ENCODE measurements at places on chromosomes 13 and 19.

- H3K27ac ChIP-seq = no peak overlapping the region
- no peaks in the 10 kb centered on the region for H3K4me1 ChIP-seq
- H3K36me3 ChIP-seq = no peaks in the 10 kb centered on the region
- H3K4me3 ChIP-seq = no peak overlapping the region
These were observed 143.3 kb upstream of the IPO5 start for GRCh38 chr13:97810152-97810551.

DNA sequence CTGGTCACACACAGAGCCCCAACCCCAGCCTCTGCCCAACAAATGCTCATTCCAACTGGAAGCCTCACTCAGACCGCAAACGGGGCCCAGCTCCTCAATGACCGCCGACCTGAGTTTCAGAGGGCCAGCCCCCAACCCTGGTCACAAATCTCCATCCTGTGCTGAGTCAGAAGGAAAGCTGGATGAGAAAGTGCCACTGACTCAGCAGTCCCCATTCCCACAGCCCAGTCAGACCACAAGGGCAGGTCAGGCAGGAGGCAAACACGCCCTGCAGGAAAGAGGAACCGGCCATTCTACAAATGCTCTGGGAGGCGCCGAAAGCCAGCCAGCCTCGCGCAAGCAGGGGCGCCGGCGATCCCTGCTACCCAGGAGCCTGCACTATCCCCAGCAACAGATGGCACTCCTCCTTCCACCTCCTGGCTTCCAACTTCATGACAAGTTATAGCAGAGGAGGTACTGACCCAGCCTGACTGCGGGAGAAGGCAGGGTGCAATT, 14.1 kb upstream of the PRKD2 start:
- H3K36me3 ChIP-seq = peaks cover 92% of the 10 kb centered on the region
- H3K4me3 ChIP-seq = no peak overlapping the region
- peaks cover 38% of the 10 kb centered on the region for H3K4me1 ChIP-seq
- no peak overlapping the region for H3K27ac ChIP-seq
- no peaks in the 10 kb centered on the region for H3K27me3 ChIP-seq
- DNase-seq = no peak

DNA sequence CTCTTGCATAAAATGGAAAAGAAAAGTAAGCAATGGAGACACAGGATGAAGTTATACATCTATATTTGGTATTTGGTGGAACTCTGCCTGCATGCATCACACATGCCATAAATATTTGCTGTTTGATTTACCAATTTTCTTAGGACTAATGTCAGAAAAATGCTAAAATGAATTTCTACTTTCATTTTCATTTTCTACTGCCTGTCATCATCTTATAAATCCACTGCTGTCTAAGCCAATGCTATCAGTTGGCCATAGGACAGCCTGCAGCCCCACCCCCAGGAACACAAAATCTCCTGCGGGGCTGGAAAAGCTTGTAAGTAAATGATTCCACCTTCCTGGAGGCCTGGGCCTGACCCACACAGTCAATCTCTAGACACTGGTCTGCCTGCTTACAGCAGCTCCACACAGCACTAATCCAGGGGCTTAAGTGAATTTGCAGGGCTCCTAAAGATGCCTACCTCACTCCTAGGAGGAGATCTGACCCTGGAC, 122.0 kb downstream of the ENOX1 start:
- no peaks in the 10 kb centered on the region for H3K27me3 ChIP-seq
- H3K27ac ChIP-seq = no peak overlapping the region
- H3K36me3 ChIP-seq = no peaks in the 10 kb centered on the region
- H3K4me3 ChIP-seq = no peak overlapping the region
- DNase-seq = no peak
- H3K4me1 ChIP-seq = no peaks in the 10 kb centered on the region

DNA sequence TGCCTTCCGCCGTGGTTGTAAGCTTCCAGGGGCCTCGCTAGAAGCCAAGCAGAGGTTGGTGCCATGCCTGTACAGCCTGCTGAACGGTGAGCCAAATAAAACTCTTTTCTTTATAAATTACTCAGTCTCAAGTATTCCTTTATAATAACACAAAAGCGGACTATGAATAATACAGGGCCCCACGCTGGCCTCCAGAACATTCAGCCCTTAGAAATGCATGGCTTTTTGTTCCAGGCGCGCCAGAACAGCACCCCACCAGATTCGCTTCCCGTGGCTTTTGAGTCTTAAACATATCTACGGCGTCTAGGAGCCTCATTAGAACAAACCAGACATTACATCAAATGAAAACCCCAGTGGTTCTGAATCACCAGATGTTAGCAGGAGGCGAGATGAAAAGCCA, 75.1 kb downstream of the SLC15A1 start:
- H3K4me1 ChIP-seq = peaks cover 11% of the 10 kb centered on the region
- no peak overlapping the region for H3K4me3 ChIP-seq
- no peak overlapping the region for H3K27ac ChIP-seq
- no peak for DNase-seq

DNA sequence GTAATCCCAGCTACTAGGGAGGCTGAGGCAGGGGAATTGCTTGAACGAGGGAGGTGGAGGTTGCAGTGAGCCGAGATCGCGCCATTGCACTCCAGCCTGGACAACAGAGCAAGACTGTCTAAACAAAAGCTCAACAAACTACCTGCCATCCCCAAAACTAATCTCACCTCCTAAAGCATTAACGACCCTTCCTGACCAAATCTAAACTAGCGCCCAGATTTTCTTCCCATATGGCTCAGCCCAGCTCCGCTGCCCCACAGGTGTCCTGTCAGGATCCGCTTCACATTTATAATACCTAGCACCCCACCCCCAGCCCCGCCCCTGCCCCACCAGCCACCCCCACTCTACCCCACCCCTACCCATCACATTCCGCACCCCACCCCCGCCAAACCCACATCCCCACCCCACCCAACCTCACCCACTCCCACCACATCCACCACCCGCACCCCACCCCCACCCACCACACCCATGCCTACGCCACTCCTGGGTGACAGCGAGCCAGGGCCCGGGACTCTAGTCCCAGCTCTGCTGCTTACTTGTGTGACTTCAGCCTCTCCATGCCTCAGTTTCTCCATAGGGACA, 599 bp downstream of the C19orf12 start:
- peaks cover 7% of the 10 kb centered on the region for H3K36me3 ChIP-seq
- H3K27ac ChIP-seq = no peak overlapping the region
- H3K27me3 ChIP-seq = no peaks in the 10 kb centered on the region
- DNase-seq = no peak
- peaks cover 34% of the 10 kb centered on the region for H3K4me1 ChIP-seq

GRCh38 chr13:101204270-101205020, 211.9 kb downstream of the NALCN start:
- H3K27me3 ChIP-seq = no peaks in the 10 kb centered on the region
- H3K4me3 ChIP-seq = no peak overlapping the region
- no peaks in the 10 kb centered on the region for H3K36me3 ChIP-seq
- no peak overlapping the region for H3K27ac ChIP-seq
- H3K4me1 ChIP-seq = no peaks in the 10 kb centered on the region

DNA sequence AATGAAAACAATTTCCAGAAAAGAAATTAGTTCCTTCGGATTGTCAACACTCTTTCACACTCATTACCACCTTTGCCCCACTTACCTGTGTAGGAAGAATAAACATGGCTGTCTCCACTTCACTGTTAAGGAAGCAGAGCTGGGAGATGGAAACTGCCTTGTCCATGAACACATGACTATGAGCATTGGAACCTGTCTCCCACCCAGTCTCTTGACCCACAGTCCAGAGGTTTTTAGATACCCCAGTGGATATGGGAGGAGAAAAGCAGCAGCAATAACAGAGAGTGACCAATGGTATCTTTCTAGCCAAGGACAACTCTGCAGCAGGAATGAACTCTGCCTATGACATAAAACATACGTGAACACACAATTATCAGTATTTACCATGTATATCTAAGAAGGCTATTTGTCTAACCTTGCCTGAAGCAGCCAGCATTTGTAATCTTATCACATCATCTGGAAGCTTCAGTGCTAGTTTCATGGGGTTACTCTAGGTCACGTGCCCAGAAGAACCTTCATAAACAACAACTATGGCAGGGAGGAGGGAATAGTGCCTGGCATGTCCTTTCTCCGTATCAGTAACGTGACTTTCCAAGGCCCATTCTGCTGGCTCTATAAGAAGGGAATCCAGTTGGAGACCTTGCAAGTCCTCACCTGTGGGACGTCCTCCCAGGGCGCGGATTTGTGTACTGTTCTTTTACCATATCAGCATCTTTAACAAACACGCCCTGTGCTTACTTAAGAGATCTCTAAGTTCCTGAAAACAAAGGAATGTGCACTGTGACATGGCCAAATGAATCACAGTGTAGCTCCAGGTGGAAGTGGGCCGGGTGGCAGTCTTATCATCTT, 221.8 kb upstream of the UBL3 start:
- no peaks in the 10 kb centered on the region for H3K36me3 ChIP-seq
- H3K4me1 ChIP-seq = no peaks in the 10 kb centered on the region
- H3K27me3 ChIP-seq = no peaks in the 10 kb centered on the region
- no peak overlapping the region for H3K27ac ChIP-seq

DNA sequence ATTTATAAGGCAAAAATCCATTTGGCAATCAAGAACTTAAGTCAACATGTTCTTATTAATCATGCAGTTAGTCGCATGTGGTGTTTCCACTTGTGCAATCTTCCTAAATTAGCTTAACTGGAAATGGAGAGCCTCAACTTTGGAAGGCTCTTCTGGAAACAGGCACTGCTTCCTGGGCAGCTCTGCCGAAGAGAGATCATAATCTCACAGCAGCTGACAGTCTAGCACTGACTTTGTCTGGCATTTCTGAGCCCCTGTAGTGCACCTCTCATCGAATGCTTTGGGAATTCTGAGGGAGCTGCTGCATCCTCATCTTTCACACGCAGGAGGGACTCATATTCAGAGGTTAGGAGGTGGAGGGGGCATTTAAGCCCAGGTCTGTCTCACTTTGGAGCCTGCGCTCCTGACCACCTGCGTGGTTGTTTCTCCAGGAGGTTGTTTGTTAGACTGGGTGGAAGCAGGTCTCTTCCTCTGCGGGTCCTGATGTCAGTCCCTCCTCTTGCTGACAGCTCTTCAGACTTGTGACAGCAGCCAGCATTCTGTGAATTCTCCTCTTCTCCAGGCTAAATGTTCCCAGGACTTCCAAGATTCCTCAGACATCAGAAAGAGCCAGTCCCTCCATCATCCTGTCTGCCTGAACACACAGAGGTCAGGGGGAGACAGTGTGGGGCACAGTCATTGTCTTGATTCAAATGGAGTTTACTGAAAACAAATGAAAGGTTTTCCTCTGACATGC, 100.4 kb upstream of the GJB6 start:
- no peak overlapping the region for H3K4me3 ChIP-seq
- H3K4me1 ChIP-seq = no peaks in the 10 kb centered on the region
- H3K27me3 ChIP-seq = no peaks in the 10 kb centered on the region
- no peaks in the 10 kb centered on the region for H3K36me3 ChIP-seq

DNA sequence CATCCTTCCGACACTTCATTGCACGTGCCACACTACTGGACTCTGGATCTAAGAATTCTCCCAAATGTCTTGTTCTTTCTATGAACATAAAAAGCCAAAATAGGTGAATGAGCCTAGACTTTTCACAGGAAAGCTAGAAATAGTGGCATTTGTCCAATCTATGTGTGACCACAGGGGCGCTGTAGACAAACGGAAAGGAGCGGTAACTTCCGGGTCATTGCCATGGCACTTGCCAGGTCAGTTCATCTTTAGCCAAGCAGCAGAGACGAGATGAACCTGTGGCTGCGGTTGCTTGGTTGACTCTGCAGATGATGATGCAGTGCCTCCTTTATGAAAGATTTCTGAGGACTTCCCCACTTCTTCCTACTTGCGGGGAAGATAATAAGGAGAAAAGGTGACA, 65.6 kb downstream of the ADGRE1 start:
- no peak for DNase-seq
- no peaks in the 10 kb centered on the region for H3K4me1 ChIP-seq
- no peak overlapping the region for H3K4me3 ChIP-seq
- no peaks in the 10 kb centered on the region for H3K27me3 ChIP-seq
- no peak overlapping the region for H3K27ac ChIP-seq

DNA sequence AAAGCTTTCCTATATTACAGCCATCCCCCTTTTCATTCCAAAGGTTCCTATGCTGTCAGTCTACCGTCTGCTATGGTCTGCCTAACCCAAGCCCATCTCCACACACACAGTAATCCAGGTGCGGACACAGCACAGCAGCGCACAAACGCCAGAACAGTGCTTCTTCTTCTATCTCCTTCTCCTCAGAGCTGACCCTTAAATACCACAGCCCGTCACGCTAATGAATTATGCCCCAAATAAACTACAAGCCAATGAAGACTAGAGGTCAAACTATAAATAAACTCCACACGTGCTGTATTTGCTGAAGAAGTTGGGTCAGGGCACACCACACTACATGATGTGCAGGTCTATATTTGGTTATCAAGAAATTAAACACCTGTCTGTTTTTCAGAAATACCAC, 71.8 kb downstream of the TBC1D4 start:
- no peak overlapping the region for H3K27ac ChIP-seq
- H3K4me1 ChIP-seq = no peaks in the 10 kb centered on the region
- no peak for DNase-seq
- H3K36me3 ChIP-seq = no peaks in the 10 kb centered on the region
- no peak overlapping the region for H3K4me3 ChIP-seq

- no peaks in the 10 kb centered on the region for H3K36me3 ChIP-seq
- no peaks in the 10 kb centered on the region for H3K4me1 ChIP-seq
- H3K27me3 ChIP-seq = no peaks in the 10 kb centered on the region
- no peak overlapping the region for H3K4me3 ChIP-seq
These were observed 28.4 kb downstream of the PSG1 start for GRCh38 chr19:42850981-42851717.

DNA sequence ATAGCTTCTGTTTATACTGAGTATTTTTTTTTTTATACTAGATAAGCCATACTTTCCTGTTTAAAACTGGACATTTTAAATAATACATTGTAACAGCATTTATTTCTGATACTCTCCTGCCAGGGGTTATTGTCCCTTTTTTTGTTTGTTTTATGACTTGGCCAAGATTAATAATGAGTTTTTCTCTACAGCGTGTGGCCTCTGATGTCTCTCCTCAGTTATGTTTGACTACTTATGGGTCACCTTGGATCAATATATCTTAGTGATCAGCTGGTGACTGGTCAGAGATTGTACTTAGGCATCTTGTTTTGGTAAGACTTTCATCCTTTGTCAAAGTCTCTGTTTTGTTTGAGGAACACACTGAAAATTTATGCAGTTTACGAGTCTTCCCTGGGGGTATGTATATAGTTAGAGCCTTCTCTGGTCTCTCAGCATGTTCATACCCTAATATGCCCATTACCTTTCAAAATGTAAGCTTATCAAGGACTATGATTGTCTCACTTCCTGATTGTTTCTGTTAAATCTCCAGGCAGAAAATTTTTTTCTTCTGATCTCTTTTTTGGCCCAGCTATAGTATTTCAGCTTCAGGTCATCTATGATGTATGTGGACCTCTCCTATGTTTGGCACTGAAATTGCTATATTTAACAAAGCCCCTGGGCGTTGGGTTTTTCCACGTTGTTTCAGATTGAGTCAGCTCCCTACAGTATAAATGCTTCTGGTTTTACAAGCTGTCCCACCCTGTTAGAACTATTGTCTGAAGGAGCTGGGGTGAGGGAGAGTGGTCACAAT, 87.9 kb downstream of the URI1 start:
- no peak for DNase-seq
- H3K4me3 ChIP-seq = no peak overlapping the region
- H3K27me3 ChIP-seq = no peaks in the 10 kb centered on the region
- no peak overlapping the region for H3K27ac ChIP-seq
- no peaks in the 10 kb centered on the region for H3K4me1 ChIP-seq
